Fibroblast of skin of back (primary cell): ENCODE measurements at places on chromosomes 7 and 10.

GRCh38 chr7:123594813-123595241, 6.8 kb upstream of the ASB15 start:
- no peak for DNase-seq

GRCh38 chr10:1522237-1522636, 215.1 kb downstream of the ADARB2 start:
- DNase-seq, result no peak

- DNase-seq, result no peak
These were observed 312.6 kb downstream of the IPMK start for GRCh38 chr10:57955076-57955475.

- no peak for DNase-seq
These were observed 207.7 kb upstream of the TEX47 start for GRCh38 chr7:89002981-89003956.

DNA sequence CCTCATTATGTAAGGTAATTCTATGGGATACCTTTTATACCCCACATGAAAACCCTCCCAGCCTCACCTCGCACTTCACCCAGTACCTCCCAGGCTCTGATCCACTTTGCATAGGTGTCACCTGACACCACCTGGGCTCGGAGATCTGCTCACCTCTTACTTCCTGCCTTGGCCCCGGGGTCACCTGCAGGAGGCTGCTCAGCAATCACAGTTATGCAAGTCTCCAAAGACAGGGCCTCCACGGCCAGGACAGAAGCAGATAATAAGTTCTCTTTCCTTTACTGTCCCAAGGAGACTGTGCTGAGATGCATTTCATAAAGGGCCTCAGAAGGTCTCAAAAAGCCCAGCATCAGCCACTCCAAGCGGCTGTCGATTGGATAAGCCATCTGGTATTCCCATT, 112.4 kb upstream of the PPP2R2D start:
- no peak for DNase-seq

DNA sequence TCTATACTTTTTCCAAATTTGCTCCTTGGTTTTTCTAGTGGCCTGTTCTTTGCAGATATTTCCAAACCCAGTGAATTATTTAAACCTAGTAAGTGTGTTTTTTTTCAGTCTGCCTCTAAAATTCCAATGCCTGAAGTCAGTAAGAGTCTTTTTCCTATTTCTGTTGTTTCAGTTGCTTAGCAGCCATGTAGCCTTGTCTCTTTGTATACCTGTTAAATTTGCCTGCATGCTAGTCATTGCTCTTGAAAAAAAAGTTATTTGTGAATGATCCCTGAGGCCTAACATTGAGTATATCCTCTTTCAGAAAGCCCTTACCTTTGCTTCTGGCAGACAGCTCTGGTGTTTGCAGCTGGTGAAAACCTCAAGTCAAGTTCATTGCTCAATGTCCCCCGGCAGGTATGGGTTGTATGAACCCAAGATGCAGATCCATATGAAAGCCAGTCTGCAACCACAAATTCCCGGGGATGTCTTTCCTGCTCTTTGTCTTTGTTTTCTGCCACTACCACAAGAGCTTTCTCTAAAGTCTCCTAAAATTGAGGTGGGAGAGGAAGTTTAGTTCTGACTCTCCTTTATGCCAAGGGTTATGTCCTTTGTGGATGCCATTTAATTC, 35.7 kb downstream of the CH25H start:
- DNase-seq, result peak; percentile 61

GRCh38 chr7:159027789-159028507, 116.7 kb downstream of the VIPR2 start:
- DNase-seq, result no peak

DNA sequence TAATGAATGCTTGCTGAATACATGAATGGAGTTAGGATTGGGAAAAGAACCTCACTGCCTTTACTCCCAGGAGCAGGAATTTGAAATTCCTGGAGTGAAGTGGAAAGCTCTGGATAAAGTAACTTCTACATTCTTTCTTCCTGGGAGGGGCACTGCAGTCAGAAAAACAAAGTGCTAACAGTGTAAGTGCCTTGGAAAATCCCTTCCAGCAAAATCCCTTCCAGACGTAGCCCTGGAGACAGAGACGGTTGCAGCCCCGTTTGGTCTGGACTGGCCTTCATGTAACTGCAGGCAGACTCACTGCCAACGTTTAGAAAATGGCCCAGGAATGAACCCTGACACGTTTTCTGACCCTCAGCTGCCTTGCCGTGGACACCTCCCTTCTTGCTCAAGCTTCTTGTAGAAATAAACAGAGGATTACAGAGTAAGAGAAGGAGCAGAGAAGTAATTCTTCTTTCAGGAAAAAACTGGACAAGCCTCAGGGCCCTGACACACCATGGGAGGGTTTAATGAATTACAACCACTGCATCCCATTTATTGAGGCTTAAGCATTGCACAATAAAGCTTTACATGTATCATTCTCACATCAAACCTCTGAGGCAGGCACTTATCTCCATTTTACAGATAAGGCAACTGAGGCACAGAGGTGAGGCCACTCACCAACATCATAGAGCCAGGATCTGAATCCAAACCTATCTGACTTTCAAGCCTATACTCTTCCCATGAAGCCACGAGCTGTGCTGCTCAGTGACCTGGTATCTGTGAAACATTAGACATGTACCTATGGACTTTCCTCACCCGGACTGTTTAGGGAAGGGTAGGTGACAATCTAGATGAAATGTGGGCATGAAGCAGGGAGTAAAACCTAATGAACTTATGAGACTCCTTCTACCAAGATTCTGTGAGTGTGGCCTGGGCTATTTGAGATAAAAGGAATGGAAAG, 7.8 kb downstream of the ITPRIP start:
- DNase-seq, result peak; percentile 85

DNA sequence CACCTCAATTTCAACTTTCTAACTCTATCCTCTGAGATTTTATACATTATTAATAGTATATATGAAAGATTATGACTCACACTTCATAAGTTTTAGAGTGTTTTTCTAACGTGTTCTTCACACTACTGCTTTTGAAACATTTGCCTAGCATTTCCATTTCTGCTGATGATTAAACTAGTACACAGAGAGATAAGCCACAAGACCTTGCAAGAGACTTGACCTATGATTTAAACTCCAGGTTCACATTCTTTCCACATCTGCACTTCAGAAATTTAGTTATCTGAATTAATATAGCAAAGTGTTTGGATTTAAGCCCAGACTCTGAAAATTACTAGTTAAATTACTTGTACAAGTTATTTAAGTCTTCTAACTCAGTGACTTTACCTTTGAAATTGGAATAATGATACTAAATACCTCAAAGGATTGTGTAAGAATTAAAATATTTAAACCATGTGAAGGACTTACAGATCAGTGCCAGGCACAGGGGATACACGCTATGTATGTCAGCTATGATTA, 66.6 kb downstream of the PCLO start:
- no peak for DNase-seq

- DNase-seq, result no peak
These were observed 11.3 kb downstream of the OIT3 start for GRCh38 chr10:72904806-72905205.

GRCh38 chr10:60009710-60010383, 103.5 kb upstream of the CCDC6 start:
- DNase-seq, result no peak

DNA sequence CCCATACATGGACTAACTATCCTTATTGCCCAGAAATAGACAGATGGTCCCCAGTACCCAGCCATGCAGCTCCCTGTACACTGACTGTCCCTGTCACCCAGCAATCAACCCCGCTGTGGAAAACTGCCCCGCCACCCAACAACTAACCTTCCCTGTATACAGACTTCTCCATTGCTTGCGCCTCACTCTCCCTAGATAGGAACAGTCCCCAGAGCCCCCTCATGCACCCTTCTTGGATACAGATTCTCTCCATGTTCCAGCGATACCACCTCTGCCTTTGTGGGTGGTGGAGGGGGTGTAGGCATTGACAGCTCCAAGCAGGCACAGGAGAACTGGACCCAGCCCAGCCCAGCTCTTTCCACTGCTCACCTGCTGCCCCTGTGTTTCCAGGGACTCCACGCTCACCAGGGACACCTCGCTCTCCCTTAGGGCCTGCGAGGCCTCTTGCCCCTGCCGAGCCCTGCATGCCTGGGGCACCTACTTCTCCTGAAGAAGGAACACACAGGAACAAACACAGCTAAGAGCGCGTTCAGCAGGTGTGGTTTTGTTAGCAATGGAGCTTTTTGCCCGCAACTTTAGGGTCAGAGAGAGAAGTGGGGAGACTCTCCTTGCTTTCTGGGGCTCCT, 7.2 kb downstream of the SFTPD start:
- no peak for DNase-seq

- DNase-seq, result no peak
These were observed 120.2 kb downstream of the STRA8 start for GRCh38 chr7:135353832-135354231.

DNA sequence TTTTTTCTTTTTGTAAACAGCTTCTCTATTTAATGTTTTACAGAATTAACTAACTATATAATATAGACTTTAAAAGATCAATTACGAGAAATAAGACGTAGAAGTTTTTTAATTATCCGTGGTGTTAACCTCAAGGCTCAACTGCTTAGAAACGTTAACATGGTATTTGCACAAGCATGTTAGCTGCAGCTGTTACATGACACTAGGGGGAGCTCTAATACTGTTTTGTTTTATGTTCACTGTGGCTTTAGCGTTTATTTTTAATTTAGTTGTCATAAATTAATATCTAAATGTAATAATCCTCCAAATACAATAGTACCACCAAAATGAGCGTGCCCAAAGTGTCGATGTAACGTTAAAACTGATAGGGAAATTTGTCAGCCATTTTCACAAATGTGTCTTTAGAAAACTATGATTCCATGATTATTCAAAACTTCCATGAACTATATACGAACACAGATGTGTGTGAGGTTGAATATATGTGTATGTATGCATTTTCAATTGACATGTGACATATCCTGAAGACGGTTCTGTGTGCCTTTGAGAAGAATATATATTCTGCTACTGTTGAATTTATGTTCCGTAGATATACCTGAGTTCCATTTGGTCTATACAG, 828.8 kb upstream of the MBL2 start:
- peak; percentile 26 for DNase-seq

DNA sequence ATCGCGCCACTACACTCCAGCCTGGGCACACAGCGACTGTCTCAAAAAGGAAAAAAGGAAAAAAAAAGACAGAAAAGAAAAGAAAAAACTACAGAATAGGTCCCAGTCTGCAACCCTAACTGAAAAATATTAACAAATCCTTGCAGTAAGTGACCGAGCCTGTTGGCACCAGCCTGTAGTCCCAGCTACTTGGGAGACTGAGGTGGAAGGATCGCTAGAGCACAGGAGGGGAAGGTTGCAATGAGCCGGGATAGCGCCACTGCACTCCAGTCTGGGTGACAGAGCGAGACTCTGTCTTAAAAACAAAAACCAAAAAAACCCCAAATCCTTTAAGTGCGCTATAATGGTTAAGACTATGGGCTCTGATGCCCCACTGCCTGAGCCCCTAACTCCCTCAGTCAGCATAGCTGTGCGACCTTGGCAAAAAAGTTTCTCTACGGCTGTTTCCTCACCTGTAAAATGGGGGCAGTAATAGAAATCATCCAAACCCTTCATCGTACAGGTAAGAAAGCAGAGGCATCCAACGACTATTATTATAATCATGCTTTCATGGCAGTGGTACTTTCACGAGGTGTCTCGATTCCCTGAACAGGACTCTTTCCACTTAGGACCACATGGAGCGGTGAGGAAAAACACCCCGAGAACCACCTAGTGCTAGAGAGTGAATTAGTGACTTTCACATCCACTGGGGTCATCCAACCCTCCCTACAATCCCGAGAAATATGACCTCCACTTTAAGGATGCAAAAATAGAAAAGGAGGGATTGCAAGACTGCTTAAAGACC, 755 bp downstream of the TOMM7 start:
- DNase-seq, result peak; percentile 21

- DNase-seq, result no peak
These were observed 266.4 kb downstream of the PTPRN2 start for GRCh38 chr7:158321056-158321700.

GRCh38 chr7:12564996-12565764, 5.3 kb upstream of the SCIN start:
- no peak for DNase-seq

GRCh38 chr10:113001599-113002448, 51.8 kb downstream of the TCF7L2 start:
- DNase-seq, result no peak

GRCh38 chr7:50751146-50751545, 31.6 kb downstream of the GRB10 start:
- no peak for DNase-seq

GRCh38 chr10:71554671-71555070, 158.0 kb downstream of the CDH23 start:
- no peak for DNase-seq

DNA sequence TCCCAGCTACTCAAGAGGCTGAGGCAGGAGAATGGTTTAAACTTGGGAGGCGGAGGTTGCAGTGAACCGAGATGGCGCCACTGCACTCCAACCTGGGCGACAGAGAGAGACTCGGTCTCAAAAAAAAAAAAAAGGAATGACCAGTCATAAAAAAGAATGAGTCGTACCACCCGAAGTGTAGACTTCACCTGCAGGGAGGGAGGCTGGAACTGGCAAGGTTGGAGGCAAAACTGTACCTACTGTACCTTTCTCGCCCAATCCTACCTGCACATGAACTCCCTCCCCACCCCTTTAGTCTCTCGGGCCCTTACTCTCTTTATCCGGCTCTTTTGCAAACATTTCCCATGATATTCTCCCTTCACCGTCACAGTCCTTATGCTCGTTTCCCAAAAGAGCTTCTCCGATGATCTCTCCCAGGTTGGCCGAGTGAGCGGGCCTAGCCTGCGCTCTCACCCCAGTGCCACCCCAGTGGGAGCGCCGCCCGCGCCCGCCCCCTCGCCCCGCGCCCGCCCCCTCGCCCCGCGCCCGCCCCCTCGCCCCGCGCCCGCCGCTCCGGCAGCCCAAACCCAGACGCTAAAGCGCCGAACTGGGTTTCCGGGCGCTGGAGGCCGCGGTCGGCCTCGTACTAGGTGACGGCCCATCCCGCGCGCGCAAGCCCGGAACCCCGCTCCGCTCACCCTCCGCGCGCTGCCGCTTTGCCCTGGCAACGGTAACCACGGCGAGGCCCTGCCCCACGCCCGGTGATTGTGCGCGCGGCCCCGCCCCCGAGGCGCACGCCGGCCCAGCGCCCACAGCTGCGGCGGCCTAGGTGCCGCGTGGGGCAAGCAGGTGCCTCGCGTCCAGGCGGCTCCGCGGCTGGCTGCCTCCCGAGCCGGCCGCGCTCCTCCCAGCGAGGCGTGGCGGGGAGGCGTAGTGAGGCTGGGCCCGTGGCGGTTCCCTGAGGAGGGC, at the start of gene SMKR1:
Gene SMKR1, plus strand, starts transcription at position 772 of the 948 bp plus-strand sequence. CDS start 294 bp downstream, outside the sequence.
- peak; percentile 49 for DNase-seq

DNA sequence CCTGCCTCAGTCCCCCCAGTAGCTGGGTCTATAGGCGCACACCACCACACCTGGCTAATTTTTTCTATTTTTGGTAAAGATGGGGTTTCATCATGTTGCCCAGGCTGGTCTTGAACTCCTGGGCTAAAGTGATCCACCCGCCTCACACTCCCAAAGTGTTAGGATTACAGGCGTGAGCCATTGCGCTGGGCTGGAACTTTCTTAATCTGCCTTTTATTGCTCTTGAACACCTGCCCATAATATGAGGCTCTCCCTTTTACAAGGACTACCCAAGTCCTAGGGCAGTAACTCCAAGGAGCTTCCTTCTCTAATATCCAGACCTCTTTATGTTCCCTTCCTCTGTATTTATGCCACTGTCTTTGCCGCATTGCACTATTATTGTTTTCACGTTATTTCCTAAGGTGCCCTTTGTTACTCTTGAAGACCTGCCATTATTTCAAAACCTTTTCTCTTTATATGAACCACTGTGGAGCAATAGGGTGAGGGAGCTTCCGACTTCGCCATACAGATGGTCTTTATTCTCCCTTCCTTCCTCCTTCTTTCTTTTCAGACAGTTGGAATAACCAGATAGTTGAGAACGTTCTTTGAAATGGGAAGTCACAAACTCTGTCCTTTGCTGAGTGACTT, 36.3 kb upstream of the TCF7L2 start:
- DNase-seq, result no peak
